ENCODE measurements at places on chromosomes 7 and 10.

GRCh38 chr10:12656518-12657142, 307.3 kb downstream of the CAMK1D start:
- peak; percentile 75 for DNase-seq

GRCh38 chr7:32155712-32156111, 85.5 kb upstream of the PDE1C start:
- no peak for DNase-seq

- peak; percentile 49 for DNase-seq
Measured at GRCh38 chr7:142557971-142558582, 191.2 kb upstream of the PRSS1 start.

GRCh38 chr7:47333959-47334358, 248.0 kb downstream of the TNS3 start:
- no peak for DNase-seq

DNA sequence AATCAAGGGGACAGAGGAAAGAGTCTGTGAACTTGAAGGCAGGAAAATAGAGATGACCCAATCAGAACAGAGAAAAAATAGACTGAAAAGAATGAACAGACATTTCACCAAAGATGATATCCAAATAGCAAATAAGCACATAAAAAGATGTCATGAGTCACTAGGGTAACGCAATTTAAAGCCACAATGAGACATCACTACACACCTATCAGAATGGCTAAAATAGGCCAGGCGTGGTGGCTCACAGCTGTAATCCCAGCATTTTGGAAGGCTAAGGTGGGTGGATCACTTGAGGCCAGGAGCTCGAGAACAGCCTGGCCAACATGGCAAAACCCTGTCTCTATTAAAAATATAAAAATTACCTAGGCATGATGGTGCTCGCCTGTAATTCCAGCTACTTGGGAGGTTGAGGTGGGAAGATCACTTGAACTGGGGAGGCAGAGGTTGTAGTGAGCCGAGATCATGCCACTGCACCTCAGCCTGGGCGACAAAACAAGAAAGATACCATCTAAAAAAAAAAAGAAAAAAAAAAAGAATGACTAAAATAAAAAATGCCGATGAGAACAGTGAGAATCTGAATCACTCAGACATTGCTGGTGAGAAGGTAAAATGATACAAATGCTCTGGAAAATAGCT, 100.9 kb downstream of the LHPP start:
- DNase-seq: no peak

- DNase-seq: no peak
Measured at GRCh38 chr7:159012353-159013069, 132.2 kb downstream of the VIPR2 start.

GRCh38 chr7:55055479-55055878, 36.7 kb downstream of the EGFR start:
- DNase-seq: no peak

- DNase-seq: no peak
Measured at GRCh38 chr7:116213361-116214130, 3.2 kb downstream of the TES start.

GRCh38 chr7:139646566-139646965, 123.1 kb downstream of the CLEC2L start:
- DNase-seq: no peak

- no peak for DNase-seq
Measured at GRCh38 chr7:108307194-108307593, 149.0 kb downstream of the NRCAM start.

GRCh38 chr10:119970107-119970506, 77.6 kb downstream of the SEC23IP start:
- DNase-seq: no peak

DNA sequence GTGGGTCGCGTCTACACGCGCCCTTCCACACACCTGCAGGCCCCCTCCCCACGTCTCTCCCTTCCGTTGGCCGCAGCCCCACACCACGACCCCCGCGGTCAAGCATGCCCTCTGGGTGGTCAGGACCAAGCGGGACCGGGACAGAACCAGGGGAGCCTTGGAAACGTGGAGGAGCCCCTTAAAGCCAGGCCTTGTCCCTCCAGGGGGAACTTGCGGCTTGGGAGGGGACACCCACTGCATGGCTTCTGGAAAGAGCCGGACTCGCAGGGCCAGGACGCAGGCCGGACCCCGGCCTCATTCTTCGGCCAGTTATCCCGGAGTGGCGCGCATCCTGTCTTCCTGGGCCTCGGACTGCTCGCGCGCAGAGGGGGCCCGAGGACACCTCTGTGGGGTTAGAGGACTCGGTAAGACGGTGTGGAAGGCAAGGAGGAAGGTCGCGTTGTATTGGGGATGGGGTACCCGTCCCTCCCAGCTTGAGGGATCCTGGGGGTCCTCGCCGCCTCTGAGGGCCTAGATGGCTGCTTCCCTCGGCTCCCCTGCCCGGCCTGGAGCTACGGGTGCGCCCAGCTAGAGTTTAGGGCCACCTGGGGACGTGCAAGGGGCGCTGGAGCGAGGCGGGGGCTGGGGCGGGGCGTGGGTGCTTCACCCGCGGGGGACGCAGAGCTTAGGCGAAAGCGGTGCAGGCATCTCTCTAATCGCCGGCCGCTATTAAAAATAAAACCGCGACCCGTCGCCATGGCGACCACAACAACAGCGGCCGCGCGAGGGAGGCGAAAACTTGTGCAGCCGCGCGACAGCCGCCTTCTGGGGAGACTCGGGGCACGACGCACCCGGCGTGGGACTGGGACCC, 1.8 kb upstream of the PDGFA start:
- peak; percentile 59 for DNase-seq

DNA sequence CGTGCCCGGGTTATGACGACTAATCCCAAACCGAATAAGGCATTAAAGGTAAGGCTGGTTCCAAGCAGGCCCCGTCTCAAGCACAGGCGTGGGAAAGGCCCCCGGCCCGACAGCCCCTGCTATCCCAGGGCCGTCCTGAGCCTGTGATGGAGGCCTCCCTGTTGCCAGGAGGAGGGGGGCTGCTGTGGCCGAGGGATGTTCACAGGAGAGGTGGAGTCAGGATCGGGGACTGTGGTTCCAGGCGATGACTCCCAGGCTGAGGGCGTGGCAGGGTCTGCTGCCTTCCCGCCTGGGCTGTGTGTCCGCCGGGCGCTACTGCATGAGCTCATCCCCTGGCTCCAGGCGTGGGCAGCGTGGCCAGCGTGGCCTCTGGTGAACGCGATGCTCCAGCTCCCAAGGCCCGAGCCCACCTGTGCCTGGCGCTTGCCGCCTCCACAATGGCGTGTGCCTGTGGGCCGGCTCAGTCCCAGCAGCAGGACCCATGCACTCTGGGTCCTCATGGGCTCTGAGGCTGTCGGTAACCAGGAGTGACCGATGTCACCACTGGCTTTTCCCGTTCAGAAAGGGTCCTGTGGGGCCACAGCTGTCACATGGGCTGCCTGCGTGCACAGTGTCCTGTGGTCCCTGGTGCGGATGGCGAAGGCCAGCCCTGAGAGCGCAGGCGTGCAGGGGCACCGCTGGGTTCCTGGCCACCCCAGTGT, 8.8 kb downstream of the MAFK start:
- no peak for DNase-seq

DNA sequence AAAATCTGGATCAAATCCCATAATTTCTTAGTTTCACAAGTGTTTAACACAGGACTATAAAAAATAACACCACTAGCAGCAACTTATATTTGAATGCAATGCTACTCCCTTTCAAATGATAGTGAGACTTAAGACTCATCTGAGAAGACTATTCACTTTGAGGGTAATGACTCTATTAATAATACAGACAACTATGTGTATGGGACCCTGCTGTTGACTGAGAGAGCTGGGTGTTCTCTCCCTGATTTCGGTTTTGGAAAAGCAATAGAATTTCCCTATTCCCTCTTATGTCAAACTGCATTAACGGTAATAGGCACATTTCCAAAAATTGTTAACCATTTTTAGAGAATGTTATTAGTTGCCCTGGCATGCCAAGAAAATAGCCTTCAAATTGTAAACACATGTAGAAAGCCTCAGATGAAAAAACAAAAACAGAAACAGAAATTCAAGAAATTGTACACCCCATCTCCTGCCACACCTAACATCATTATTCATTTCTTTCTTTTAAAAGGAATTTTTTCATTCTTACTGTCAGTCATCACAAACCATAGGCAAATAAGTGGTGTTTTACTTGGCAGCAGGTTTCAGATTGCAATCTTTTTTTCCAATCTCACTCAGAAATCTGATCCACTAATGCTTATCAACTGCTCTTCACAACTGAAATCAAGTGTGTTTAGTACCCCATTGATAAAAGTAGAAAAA, 153.7 kb downstream of the TFPI2 start:
- no peak for DNase-seq

DNA sequence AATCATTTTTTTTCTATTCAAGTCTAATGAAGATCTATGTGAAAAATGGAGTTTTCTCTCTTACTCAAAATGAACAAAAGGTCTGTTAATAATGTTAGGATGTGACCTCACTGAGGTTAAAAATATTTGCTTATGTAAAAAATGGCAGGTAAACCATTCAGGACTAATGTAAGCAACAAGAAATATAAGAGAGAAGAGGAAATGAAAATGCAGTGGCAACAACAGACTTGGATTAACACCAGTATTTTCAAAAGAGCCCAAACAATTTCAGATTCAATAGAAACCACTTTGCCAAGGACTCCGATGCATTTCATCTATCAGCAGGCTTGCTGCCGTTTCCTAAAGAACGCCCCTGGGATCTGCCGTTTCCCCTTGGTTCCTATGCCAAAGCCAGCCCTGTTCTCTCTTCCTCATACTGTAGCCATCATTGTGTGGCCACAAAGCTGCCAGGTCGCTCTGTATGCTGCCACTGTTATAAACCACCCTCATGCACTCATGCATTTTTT, 66.4 kb downstream of the MTURN start:
- no peak for DNase-seq

DNA sequence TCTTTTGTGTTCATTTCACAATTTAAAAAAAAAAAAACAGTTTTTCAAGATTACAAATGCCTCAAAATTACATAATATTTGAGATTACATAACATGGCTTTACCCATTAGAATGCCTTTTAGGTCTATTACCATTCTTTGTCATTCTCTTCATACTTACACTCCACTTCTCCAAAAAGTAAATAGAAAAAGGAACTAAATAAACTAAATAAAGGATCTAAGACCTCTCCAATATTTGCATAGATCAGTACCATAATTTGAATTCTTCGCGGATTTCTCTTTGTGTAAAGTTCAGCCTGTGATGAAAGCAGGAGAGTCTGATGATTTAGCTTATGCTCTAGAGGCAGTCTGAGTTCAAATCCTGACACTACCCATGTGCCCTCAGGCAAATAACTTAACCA, 56.4 kb upstream of the C1GALT1 start:
- no peak for DNase-seq

DNA sequence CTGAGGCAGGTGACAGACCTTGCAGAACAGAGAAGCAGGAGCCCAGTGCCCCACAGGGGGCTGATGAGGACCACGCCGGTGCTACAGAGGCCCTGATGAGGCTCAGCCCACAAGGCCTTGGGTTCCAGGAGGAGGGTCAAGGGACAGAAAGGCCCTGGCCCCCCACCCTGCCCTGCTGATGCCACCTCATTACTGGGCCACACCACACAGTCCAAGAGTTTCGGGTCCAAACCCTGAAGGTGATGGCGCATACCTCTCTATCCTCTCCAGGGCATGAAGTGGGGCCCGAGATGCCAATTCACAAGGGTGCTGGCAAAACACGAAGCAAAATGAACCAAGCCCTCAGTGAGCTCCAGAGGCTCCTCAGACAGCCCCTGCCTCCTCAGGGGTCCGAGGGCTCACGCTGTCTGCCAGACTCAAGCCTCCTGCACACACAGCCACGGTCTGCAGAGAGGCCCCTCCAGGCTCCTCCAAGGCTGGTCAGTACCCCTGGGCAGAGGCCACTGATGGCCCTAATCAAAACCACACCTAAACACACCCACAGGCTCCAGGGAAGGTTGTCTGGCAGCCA, 32.3 kb downstream of the RASGEF1A start:
- DNase-seq: no peak

- DNase-seq: peak; percentile 88
Measured at GRCh38 chr10:79322616-79323543, 24.4 kb upstream of the PPIF start.

DNA sequence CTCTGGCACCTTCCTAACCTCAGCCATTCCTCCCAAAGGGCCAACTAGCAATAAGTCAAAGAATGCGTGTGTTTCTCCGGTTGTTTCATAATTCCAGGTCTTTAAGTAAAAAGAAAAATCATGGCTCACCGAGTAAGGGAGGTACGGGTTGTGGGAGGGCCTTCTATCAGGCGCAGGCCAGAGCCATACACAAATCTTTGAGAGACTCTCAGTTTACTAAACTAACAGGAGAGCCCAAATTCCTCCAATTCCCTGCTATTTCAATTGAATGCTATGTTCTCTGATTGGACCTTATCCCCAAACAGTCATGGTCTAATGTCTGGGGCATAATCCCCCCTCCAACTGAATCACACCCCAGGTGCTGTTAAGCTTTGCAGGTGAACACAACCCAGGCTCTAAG, 26.2 kb upstream of the SLF2 start:
- DNase-seq: no peak

- no peak for DNase-seq
Measured at GRCh38 chr7:107622429-107622828, 38.2 kb upstream of the SLC26A4 start.
